ENCODE measurements at places on chromosomes 3 and 15. TPM values are rescaled to one million over a fixed set of nuclear protein-coding genes. Genes with fewer than 3 reads are reported as not detected.

Gene KNG1
- not detected for total RNA-seq

Gene CFAP20DC
- not detected for total RNA-seq

Gene BSN
- 0.16 TPM for total RNA-seq

Gene THAP10
- total RNA-seq, result 1.0 TPM

Gene GTF2A2
- total RNA-seq, result 94.7 TPM

Gene ARHGEF26
- total RNA-seq, result 18.4 TPM

Gene CELSR3
- total RNA-seq, result 0.64 TPM

Gene WDR5B
- total RNA-seq, result 4.0 TPM

Gene CTXN2
- not detected for total RNA-seq
